Renal pelvis (tissue), 12 donors: ENCODE measurements at places on chromosomes 12 and 14. TPM values are rescaled to one million over a fixed set of nuclear protein-coding genes. Genes with fewer than 3 reads are reported as not detected.
A peak's percentile ranks its signal among the peaks of the same experiment; 100 is the strongest.

DNA sequence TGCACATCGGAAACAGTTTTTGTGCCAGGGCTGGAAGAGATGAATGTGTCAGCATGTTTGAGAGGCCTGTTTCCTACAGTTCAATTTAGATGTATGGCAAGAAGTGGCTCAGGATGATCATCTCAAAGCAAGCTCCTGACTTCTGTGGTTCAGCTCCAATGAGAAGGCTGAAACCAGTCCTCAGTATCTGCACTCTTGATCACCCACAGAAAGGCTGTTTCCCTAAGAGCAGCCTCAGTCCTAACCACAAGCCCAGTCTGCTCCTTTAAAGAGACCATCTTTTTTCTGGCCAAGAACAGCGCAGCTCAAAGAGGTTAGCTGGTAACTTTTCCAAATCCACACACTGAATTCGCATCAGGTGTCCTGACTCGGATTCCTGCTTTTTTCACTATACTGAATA is 19.2 kb downstream of the CSRP2 start:
- no peak for DNase-seq

APPL2 gene
- polyA plus RNA-seq, result 86.4 TPM

GRCh38 chr14:26255213-26255612 is 342.6 kb downstream of the NOVA1 start:
- peak; percentile 11 for DNase-seq

- no peak for DNase-seq
Measured at GRCh38 chr14:43706900-43707299, 800.2 kb downstream of the FSCB start.

DNA sequence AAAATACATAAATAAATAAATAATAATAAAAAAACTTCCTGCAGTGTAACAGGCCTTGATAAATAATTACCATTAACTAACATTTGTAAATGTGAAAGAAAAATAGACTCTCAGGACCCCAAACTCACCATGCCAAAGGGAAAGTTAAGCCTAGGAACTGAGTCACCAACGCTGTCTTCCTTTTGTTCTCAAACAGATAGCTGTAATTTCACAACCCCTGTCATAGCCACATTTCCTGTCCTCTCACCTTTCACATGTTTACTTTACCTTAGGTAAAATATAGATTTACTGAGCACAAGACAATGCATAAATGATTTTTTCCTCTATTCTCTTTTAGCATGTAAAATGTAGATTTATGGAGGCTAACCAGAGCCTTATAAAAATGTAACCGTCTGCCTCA is 35.9 kb upstream of the CHST11 start:
- DNase-seq, result no peak

DNA sequence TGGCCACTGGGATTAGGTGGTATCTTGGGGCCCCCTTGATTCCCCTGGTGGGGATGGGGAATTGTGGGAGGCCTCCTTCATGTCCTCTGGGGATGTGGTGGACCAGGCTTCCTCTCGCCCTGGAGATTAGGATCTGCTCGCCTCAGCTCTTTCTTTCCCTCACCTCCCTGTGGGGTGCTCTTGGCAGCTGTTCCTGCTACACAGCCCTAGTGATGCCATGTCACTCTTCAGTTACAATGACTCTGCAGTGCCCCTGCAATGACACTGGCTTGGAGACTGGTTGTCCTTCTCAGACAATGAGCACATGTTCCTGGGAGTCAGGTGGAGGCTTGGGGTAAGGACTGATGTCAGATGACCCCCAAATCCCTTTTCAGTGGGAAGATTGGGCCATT is 83.9 kb downstream of the ADCK1 start:
- DNase-seq, result no peak

GRCh38 chr14:95164506-95164905 is 7.2 kb upstream of the DICER1 start:
- no peak for DNase-seq
